ENCODE measurements at places on chromosomes 6 and 20.

- no peak for DNase-seq
These were observed 13.1 kb downstream of the UQCC1 start for GRCh38 chr20:35398660-35399144.

GRCh38 chr20:61719691-61720347, 345.9 kb downstream of the TAF4 start:
- DNase-seq: no peak

- DNase-seq: peak; percentile 18
These were observed 105.3 kb upstream of the BMP5 start for GRCh38 chr6:55980627-55981211.

- DNase-seq: no peak
These were observed 50.1 kb downstream of the CYP24A1 start for GRCh38 chr20:54123587-54124180.

DNA sequence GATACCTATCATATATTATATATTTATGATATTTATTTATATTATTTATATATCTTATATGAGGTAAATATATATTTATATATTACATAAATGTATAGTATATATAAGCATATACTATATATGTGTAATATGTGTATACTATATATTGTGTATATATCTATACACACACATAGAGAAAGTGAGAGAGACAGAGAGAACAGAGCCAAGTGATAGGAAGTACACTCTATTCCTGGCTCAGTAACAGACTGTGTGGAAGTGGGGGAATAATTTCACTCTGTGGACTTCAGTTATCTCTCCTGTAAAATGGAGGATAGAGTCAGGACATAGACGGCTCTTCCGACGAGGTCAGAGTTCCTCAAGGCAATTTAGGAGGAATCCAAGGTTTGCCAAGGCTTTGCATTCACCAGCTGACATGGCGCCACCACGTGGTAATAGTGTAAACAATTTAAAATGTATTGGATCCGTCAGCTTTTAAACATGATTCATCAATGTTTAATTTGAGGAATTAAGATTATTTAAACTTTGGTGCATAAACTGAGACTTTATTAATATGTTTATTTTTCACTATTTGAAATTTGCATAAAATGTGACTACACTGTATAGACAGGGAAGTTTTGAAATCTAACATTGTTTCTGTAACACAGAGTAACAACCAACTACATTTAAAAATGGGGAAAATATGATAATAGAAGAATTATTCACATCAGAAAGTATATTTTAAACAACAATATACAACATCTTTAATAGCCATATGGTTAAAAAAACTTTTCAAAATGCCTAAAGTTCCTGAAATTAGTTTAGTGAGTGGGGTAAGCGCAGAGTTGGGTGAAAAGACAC, 75.4 kb upstream of the TMEM244 start:
- DNase-seq: no peak

DNA sequence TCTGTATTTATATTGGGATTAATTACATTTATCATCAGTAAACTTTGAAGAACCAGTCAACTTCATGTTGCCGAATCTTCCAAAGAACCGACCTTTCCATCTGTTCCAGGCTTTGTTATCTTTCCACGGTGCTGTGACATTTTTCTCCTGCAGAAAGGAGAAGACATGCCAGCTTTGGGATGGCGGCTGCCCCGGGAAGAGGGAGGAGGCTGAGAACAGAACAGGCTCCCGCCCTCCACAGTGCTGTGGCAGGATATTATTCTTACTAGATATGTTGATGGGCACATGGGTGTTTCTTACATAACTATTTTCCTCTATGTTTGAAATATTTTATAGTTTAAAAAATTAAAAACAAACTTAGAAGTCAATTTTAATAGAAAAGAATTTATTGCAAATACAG, 44.9 kb downstream of the GINS1 start:
- DNase-seq: no peak

GRCh38 chr20:64093013-64093503, 8.9 kb upstream of the LKAAEAR1 start:
- DNase-seq: no peak

GRCh38 chr6:136127873-136128272, 122.2 kb downstream of the MTFR2 start:
- DNase-seq: no peak

DNA sequence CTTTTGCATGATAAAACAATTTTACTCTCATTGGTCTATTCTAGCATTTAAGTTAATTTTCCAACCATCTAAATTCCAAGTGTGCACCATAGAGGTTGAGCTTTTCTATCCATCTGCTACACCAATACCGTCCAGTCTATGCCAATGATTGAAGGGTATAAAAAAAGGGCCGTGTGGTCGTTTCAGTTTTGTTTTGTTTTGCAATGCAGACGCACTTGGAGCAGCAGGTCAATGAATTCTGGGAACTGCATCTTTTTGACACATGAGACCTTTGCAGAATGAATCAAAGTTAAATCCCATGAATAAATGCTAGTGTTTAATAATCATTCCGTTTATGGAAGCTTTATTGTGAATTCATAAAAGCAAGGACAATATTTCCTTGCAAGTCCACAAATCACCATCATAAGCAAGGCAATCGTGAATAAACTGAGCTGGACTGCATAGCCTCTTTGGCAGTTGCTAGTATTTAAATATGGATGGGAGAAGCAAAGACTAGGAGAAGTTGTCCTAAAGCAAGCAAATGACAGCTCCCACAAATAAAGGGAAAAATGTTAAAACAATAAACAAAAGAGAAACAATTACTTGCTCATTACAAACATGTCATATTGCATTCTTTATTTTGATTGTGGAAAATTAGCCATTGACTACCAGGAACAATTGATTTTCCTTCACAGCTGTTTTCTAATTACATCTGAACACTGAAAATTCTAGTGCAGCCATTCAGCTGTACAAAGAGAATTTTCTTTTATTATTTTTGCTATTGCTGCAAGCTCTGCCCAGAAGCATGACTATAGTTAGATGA, 649.7 kb upstream of the GJE1 start:
- DNase-seq: no peak

- DNase-seq: no peak
These were observed 93.9 kb upstream of the HDAC2 start for GRCh38 chr6:114064862-114065261.

GRCh38 chr6:159608961-159609651, 83.9 kb downstream of the SOD2 start:
- DNase-seq: peak; percentile 57

DNA sequence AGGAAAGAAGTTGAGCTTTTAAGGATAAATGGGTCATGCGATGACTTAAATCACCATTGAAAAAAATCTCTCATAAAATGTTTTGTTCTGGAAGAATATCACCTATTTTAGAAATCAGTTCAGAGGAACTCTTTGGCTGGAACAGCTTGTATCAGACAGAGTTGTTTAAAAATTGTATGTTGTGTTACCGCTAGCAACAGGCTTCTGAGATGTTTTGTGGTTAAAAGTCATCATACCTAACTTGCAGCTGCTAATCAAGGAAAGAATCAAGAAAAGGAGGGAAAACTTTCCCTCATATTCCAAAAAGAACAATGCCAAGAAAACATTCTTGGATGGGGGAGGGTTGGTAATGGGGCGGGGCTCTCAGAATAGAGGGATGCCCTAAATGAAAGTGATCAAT, 220.7 kb upstream of the CITED2 start:
- no peak for DNase-seq

- no peak for DNase-seq
These were observed 157.1 kb downstream of the PHACTR1 start for GRCh38 chr6:12873691-12874090.

GRCh38 chr20:8043687-8044282, 24.2 kb upstream of the TMX4 start:
- peak; percentile 57 for DNase-seq

GRCh38 chr6:20746024-20746423, 211.8 kb downstream of the CDKAL1 start:
- no peak for DNase-seq

- DNase-seq: no peak
These were observed 73.2 kb downstream of the BCKDHB start for GRCh38 chr6:80179695-80180094.

DNA sequence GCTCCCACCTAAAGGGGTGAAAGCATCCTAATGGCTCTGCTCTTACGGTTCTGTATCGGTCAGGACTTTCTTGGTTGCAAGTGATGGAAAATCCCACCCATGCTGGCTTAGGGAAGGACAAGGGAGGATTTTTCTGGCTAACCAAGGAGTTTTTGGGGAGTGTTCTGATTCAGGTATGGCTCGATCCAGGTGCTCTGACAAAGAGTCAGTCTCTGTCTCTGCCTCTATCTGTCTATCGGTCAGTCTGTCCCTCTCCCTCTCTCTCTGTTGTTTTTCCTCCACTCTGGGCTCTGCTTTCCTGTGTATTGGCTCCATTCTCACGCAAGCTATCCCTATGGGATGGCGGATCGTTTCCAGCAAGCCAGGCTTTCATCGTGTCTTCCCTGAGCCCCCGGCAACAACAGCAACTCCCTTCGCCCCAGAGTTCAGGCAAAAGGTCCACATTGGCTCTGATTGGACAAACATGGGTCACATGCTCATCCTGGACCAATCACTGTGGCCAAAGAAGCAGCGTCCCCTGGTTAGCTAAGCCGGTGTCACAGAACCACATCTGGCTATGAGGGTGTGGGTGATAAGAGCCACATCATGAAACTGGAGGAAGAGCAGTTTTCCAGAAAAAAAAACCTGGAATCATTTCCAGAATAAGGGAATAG, 160.3 kb downstream of the BMP7 start:
- no peak for DNase-seq

All from GM10248 (cell line).